ENCODE measurements at places on chromosomes 16 and 17. TPM values are rescaled to one million over a fixed set of nuclear protein-coding genes. Genes with fewer than 3 reads are reported as not detected.

- peak; percentile 80 for DNase-seq
Measured at GRCh38 chr16:30367349-30368009, 2.8 kb downstream of the TBC1D10B start.

GRCh38 chr17:14138649-14139048 lies 69.3 kb downstream of the COX10 start:
- DNase-seq = no peak

GRCh38 chr17:79836972-79837887 lies 2.0 kb downstream of the CBX4 start:
- DNase-seq = peak; percentile 96

DNA sequence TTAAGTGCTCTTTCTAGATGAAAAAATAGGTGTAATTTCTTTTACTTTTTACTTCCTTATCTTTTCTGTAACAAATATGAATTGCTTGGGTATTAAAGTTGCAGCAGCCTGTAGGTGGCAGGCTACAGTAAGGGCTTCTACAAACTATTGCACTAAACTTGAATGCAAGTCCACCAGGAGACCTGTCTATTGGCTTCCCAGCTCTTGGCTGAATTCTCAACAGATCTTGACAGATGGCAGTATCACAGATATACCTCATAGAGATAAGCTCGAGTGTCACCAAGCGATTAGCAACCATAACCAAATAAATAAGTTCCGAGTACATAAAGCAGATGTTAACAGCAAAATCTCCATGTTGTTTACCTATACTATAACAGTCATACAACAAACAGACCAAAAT lies 5.9 kb downstream of the BBS2 start:
- no peak for DNase-seq

- peak; percentile 80 for DNase-seq
Measured at GRCh38 chr16:84952335-84953189, 58.8 kb downstream of the ZDHHC7 start.

- no peak for DNase-seq
Measured at GRCh38 chr17:7644775-7645174, 6.0 kb upstream of the ATP1B2 start.

- no peak for DNase-seq
Measured at GRCh38 chr17:70239391-70239826, 70.1 kb downstream of the KCNJ2 start.

Gene TAT
- total RNA-seq = 3,026 TPM

Gene TMIGD1
- total RNA-seq = not detected
